ENCODE measurements at places on chromosomes 11 and 22.

DNA sequence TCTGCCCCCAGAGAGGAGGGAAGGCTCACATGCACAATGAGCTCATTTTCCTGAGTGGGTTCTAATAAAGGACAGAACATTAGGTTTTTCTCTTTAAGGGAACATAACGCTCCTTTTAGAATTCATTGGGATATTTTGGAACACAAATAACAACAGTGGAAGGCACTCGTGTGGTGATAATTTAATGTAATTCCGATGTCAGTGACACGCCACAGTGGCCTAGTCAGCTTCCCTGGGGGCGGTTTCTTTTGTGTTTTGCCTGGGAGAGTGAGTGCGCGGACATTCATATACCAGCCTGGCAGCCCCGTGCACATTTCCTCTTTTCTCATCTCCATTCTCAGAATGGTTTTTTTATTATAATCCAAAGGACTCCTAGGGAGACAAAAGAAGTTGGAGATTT, 41.1 kb downstream of the SEZ6L start:
- no peak for DNase-seq

DNA sequence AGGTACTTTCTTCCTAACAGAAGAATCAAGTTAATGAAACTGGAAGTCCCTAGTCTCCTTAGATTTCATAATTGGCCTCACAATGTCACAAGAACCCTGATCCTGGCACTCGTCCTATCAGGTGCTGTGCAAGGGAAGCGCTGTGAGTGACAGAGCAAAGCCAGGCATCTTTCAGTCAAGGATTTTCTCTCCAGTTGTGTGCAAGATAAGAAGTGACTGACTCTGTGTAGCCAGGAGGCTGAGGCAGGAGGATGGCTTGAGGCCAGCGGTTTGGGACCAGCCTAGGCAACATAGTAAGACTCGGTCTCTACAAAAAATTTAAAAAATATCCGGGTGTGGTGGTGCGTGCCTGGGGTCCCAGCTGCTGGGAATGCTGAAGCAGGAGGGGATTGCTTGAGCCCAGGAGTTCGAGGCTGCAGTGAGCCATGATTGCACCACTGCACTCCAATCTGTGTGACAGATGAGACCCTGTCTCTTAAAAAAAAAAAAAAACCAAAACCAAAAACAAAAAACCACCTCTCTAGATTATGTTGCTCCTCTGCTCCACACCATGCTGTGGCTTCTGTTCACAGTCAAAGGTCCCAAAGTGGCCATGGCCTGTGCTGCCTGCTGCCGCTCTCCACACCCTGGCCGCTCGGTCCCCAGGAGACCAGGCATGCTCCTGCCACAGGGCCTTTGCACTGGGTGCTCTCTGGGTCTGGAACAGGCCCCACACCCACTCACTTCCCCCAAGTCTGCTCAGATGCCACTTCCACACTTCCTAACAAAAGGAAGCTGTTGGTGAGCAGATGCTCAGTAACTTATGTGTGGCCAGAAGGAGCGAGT, 54.2 kb upstream of the CLDN5 start:
- no peak for DNase-seq

DNA sequence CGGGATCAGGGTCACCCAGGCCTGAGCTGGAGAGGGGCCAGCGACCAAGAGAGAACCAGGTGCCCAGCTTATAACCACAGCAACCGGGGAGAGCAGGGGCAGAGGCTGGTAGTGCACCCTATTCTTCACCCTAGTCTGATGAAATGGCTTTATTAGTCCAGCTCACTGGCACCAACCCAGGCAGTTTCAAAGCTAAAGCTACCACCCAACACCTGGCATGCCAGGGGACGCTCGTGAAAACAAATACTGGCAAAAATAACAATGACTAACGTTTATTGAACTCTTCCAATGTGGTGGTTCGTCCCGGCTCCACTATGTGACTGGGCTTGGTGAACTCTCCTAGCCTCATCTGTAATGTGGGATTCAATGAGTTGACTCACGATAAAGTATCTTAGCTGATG, 30.6 kb downstream of the SCGB1A1 start:
- DNase-seq, result no peak

DNA sequence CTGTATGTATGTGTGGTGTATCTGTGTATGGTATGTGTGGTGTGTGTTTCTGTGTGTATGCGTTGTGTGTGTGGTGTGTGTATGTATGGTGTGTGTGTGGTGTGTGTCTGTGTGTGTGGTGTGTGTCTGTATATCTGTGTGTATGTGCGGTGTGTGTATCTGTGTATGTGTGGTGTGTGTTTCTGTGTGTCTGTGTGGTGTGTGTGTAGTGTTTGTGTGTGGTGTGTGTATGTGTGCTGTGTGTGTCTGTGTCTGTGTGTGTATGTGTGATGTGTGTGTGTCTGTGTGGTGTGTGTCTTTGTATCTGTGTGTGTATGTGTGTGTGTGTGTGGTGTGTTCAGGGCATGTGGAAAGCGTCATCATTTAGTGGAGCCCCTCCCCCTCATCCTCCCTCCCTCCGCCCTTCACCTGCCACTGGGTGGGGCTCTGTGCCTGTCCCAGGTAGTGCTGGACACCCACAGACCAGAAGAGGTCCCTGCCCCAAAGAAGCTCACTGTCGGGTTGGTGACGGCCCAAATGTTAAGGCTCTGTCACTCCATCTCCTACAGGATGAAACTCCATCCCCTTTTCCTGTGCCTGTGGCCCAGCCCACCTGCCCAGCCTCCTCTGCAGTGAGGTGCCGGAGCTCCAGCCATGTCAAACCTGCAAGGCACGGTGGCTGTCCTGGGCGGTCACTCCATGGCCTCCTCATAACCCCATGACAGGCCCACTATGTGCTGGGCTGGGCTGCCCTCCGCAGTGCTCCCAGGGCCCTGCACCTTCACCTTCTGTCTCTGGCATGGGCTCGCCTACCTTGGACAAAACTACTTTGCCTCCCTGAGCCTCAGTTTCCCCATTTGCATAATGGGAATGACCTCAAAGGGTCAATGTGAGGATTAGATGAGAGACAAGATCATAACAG, 23.4 kb upstream of the SHISAL1 start:
- no peak for DNase-seq

- DNase-seq, result peak; percentile 95
These were observed 585 bp downstream of the PI4KA start for GRCh38 chr22:20857838-20858614.

DNA sequence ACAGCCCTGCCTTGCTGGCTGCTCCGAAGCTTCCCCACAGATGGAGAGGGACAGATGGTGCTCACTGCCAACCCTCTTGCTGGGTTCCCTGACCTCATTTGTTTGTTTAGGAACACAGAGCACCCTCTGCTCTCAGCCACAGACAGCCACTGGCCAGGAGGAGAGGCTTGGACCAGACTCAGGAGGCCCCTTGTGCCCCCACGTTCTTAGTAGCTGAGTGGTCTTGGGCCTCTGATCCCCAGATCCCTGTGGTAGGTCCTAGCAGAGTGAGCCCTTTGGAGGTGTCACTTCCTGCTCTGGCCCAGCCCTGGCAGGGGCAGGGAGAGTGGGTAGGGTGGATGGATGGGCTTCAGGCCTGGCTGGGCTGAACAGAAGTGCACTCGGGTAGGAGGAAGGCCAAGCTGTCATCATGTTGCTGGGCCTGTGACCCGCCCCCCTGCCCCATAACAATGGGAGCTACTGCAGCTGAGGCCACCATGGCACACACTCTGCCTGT, 84.0 kb downstream of the DHCR7 start:
- no peak for DNase-seq

- peak; percentile 65 for DNase-seq
These were observed 85.5 kb downstream of the RCN1 start for GRCh38 chr11:32176223-32176934.

GRCh38 chr11:120173019-120173705, 35.2 kb upstream of the TRIM29 start:
- no peak for DNase-seq

GRCh38 chr11:118111019-118111743, 24.4 kb upstream of the SMIM35 start:
- DNase-seq, result no peak

All from BE2C (cell line).